A549 treated with DMSO at 1 μM for 4 hours (cell line): ENCODE measurements at places on chromosomes 1 and 21. TPM values are rescaled to one million over a fixed set of nuclear protein-coding genes. Genes with fewer than 3 reads are reported as not detected.

The DHX9 gene
- total RNA-seq: 171 to 188 TPM (median 180 TPM) in 5 replicates

The CELA2B gene
- not detected in 5 replicates for total RNA-seq

The NEGR1 gene
- not detected in 5 replicates for total RNA-seq

The OR14K1 gene
- not detected in 5 replicates for total RNA-seq

The TNFRSF9 gene
- total RNA-seq: 2.7 to 4.6 TPM (median 3.8 TPM) in 5 replicates

The SPATA45 gene
- 0.39 TPM in 1 of 5 replicates, not detected in the others for total RNA-seq

The KNCN gene
- not detected in 5 replicates for total RNA-seq

The IL12RB2 gene
- total RNA-seq: 0.02 to 0.06 TPM in 2 of 5 replicates, not detected in the others

The PRAMEF20 gene
- total RNA-seq: not detected in 5 replicates

The RIPPLY3 gene
- 0.38 to 0.93 TPM (median 0.70 TPM) in 5 replicates for total RNA-seq

The MROH7 gene
- not detected in 5 replicates for total RNA-seq

The SLC25A33 gene
- total RNA-seq: 2.8 to 4.0 TPM (median 3.3 TPM) in 5 replicates

The PLA2G2D gene
- not detected in 5 replicates for total RNA-seq

The PATJ gene
- 3.4 to 5.3 TPM (median 4.5 TPM) in 5 replicates for total RNA-seq

The ESPN gene
- 0.37 to 0.79 TPM (median 0.58 TPM) in 4 of 5 replicates, not detected in the other for total RNA-seq

The LGR6 gene
- 0.40 to 0.75 TPM (median 0.61 TPM) in 5 replicates for total RNA-seq

The CCDC27 gene
- not detected in 5 replicates for total RNA-seq

The SPRR1A gene
- total RNA-seq: not detected in 5 replicates
